ENCODE measurements at places on chromosomes 16 and 17.

GRCh38 chr16:74761665-74762064 lies 13.0 kb downstream of the FA2H start:
- no peak for DNase-seq

DNA sequence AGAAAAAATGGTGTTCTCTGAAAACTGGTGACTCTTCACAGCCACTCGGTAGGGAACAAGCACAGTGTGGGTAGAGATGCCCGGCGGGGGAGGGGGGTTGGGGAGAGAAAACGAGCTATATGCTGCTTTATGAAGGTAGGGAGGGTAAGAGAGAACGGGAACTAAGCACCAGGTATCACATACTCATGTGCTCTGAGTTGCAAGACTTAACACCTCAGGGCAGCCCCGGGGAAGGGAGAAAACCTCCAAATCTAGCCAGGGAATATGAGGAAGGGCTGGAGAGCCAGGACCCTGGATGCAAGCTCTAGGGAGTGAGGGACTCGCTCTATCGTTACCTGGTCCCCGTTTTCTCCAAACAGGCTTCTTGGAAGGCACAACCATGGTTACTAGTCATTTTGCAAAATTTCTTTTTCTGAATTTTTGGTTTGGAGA lies 35.3 kb downstream of the HIC1 start:
- peak; percentile 46 for DNase-seq

DNA sequence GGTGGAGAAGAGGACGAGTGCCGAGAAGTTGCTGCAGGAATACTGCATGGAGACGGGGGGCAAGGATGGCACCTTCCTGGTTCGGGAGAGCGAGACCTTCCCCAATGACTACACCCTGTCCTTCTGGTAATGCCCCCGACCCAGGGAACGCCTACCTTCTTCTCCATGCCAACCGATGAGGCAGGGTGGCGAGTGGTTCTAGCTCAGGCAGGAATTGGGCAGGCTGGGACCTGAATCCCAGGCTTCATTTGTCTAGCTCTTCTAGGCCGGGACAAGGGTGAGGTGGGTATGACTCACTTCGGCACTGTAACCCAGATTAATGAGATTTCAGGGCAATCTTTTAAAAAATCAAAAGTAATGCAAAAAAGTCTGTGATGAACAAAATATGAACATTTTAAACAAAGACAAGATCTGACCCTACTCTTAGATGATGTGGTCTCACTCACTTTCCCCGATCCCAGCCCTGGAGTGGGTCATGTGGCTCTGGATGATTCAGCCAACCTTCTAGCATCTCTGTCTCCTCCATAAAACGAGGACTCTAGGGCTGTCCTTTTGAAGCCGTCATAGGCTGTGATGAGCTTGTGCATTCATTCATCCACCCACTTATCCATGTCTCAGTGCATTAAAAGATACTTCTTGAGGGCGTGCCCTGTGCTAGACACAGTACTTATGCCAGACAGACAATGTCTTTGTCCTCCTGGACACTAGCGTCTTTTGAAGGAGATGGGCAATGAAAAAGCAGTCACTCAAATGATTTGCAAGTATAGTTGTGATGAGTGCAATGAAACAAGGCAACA lies 102.6 kb downstream of the SDR42E1 start:
- no peak for DNase-seq

GRCh38 chr17:74379495-74380085 lies 12.3 kb downstream of the GPR142 start:
- peak; percentile 97 for DNase-seq

DNA sequence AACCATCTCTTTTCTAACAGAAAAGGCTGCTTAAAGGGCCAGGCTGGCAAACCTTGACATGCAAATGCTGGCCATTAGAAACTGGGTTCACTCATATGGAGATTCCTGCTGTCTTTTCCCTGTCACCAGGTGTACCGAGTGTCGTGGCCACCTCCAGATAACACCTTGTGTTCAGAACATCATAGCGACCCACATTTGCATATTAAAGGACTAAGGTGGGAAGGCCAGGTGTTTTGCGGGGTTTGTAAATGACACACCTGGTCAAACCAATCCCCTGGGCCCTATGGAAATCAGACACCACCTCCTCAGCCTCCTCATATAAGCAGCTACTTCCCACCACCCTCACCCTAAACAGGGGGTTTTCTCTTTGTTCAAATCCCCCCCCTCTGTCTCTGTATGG lies 2.5 kb upstream of the AIPL1 start:
- no peak for DNase-seq
